ENCODE measurements at places on chromosomes 4 and X.
A peak's percentile ranks its signal among the peaks of the same experiment; 100 is the strongest.

DNA sequence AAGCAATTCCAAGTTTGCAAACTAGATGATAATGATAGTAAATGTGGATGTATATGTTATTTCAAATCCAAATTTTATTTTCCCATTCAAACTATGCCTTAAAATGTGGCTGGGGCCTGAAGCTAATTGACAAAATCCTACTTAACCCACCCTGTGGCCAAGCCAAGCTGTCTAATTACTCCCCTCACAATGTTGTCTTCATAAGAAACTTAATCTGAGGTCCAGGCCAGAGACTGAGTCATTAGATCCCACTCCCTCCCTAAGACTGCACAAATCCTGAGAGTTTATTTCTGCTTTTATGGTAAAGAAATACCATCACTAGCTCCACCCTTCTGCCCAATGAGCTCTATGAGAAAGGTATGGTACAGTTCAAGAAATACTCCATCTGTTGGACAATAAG, 16.6 kb downstream of the SMPX start:
- DNase-seq, result no peak

DNA sequence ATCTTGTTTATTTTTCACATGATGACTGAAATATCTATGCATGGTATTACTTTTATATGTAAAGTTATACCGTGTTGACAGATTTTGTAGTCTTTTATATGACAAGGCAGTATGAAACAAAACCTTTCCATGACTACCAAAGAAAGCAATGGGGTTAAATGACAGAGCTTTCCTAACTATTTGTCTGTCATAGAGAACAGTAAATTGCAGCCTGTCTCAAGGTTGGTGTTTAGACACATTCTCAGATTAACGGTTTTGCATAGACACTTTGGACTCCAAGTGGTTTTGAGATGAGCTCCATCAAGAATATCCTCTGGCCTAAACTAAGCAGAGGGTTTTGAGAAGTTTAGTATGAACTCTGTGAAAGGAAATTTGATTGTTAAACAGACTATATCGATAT, 180.7 kb upstream of the TENM3 start:
- no peak for DNase-seq

DNA sequence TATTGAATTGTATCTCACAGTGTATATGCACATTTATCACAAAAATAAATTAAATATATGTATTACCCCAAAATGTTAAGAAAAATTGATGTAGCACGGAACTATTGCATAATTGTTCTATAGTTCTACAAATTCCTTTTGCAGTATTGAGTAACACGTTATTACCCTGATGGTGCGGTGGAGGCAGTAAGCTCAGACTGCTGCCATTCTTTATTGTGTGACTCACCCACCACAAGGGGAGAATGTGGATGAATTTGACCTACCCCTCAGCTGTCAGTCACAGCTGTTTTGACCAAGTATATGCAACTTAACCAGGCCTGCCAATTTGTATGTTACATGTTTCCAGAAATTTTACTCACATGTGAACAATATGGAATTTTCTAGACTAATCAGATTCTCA, 506.6 kb downstream of the SH3BGRL start:
- no peak for DNase-seq

GRCh38 chrX:110675886-110676285, 119.7 kb downstream of the CHRDL1 start:
- no peak for DNase-seq

- no peak for DNase-seq
Observed at GRCh38 chrX:112857478-112857878, 16.8 kb upstream of the AMOT start.

- no peak for DNase-seq
Observed at GRCh38 chrX:12970691-12971202, 4.2 kb upstream of the TMSB4X start.

GRCh38 chr4:140719686-140720085, 36.5 kb downstream of the TBC1D9 start:
- DNase-seq, result no peak

GRCh38 chr4:133910165-133910564, 291.4 kb downstream of the PABPC4L start:
- DNase-seq, result no peak

GRCh38 chr4:168487282-168488035, 7.2 kb upstream of the DDX60L start:
- no peak for DNase-seq

- DNase-seq, result no peak
Observed at GRCh38 chrX:133232331-133232730, 14.2 kb upstream of the TFDP3 start.

- DNase-seq, result no peak
Observed at GRCh38 chr4:158630893-158631292, 40.8 kb downstream of the C4orf46 start.

DNA sequence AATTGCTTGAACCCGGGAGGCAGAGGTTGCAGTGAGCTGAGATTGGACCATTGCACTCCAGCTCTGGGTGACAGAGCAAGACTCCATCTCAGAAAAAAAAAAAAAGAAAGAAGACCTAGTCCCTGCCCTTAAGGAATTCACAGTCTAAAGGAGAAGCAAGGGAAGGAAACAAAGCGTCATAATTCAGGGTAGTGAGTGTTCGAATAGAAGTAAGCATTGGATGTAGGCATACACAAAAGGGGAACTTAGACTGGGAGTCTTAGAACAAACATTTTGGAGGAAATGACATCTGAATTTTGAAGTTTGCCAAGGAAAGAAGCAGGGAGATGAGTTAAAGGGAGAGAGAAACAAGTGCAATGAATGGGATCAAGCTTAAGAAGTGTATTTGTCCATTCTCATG, 32.4 kb downstream of the PPM1K start:
- no peak for DNase-seq

- DNase-seq, result no peak
Observed at GRCh38 chrX:47607091-47607490, 12.6 kb downstream of the SYN1 start.

GRCh38 chr4:131093303-131093702, 1997.4 kb downstream of the C4orf33 start:
- no peak for DNase-seq

DNA sequence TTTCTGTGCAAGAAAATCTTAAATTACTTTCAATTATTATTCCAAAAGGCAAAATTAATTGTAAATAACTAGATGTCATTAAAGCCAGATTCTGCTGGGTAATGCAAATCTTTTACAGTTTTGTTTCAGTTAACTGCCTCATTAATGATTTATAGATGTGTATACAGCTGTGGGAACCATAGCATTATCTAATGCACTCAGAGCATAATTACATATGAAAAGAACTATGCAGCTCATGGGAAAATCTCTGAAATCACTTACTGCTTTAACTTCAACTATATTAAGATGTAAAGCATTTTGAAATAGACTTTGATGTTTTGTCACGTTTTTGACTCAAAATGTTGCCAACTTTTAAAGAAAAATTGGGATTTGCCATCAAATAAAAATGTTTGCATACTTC, 630.3 kb upstream of the KLHL4 start:
- DNase-seq, result no peak

DNA sequence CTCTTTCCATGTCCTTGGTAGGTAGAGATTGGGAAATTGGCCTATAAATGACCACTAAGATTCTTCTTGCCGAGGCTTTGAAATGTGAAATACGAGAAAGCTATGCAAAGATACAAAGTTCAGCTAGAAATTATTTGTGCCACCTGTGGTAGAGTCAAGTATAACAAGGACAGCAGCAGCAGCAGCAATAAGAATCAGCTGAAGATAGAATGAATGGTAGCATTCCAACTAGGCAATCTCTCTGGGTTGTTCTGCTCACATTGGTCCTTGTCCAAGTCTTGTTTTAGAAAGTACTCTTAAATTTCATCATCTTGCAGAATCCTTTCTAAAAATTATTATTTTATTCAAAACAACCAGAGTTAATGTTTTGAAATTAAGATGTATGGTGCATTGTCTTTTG, 67.8 kb upstream of the PCDH10 start:
- DNase-seq, result no peak

GRCh38 chrX:148290931-148291330, 209.5 kb upstream of the AFF2 start:
- no peak for DNase-seq

GRCh38 chrX:22404297-22404696, 131.6 kb downstream of the CBLL2 start:
- DNase-seq, result no peak

GRCh38 chrX:51496501-51497291, at the start of gene NUDT11:
Gene NUDT11 (minus strand): TSS chrX:51496592. CDS start chrX:51496444, 148 bp downstream.
- DNase-seq, result peak; percentile 13

DNA sequence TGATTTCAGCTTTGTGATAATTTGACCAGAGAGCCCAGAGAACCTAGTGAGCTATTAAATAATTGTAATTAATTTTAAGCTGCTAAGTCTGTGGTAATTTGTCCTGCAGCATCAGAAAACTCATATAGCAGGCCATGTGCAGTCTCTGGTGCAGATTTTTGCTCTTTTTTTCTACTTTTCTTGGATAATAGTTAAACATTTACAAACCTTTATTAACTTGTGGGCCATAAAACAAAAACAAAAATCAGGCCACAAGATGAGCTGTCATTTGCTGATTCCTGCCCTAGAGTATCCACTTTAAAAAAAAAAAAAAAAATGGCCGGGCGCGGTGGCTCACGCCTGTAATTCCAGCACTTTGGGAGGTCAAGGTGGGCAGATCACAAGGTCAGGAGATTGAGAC, 99.8 kb downstream of the CLDN22 start:
- no peak for DNase-seq

DNA sequence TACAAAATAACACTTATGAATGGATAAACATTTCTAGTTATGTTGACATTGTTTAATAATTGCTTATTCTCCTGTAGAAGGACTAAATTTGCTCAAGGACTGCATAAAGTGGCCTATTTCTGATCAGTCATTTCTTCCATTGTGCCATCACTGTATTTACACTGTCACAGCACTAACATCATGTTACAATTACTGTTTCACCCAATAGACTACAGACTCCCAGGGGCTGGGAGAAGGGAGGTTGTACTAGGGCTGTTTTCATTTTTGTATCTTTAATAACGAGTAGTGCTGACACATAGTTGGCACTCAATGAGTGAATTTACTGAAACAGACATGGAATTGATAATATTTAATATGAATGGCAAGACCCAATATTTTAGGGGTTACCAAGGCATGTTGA, 139.5 kb downstream of the SLC10A7 start:
- no peak for DNase-seq

Measured in activated T-cell treated with anti-CD3 and anti-CD28 coated beads for 1 hour (primary cell).